ENCODE measurements at places on chromosomes 3 and 15.
A peak's percentile ranks its signal among the peaks of the same experiment; 100 is the strongest.

DNA sequence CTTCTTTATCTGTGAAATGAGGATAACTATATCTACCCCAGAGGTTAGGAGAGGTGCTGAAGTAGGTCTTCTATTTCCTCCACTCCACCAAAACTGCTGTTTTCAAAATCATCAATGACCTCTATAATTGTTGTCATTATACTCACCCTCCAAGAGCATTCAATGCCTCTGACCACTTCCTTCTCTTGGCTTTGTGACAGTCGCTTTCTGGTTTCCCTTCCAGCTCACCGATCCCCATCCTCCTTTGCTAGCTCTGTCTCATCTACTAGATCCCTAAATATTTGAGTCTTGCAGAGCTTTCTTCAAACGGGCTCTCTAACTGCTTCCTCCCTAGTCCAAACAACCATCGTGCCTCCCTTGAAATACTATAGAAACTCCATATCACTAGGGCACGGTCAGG is 153.5 kb downstream of the RPLP1 start:
- DNase-seq = no peak

- peak; percentile 58 for DNase-seq
Observed at GRCh38 chr3:43286841-43287499, 630 bp downstream of the SNRK start.

- no peak for DNase-seq
Observed at GRCh38 chr3:172106989-172107388, 67.6 kb downstream of the FNDC3B start.

DNA sequence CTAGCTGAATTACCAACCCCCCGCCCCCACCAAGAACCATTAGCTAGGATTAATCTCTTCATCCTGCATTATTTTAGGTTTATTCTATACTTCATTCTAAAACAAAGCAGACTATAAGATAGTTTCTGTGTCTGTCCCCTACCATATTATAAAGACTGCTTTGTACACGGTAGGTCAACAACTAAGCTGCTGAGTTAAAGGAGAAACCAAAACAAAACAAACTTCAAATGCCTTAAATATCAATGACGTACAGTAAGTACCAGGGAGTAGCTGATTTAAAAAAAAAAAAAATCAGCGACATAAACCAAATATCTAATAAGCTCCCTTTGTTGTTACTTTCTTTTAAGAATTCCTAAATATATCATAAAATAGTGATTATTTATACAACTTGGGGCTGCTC is 7.8 kb upstream of the VGLL4 start:
- no peak for DNase-seq

GRCh38 chr3:58333206-58334012 is 717 bp downstream of the PXK start:
- no peak for DNase-seq

GRCh38 chr3:191119415-191120295 is 79.4 kb upstream of the OSTN start:
- DNase-seq = no peak

- peak; percentile 25 for DNase-seq
Observed at GRCh38 chr3:32437896-32438295, 46.2 kb downstream of the CMTM7 start.

DNA sequence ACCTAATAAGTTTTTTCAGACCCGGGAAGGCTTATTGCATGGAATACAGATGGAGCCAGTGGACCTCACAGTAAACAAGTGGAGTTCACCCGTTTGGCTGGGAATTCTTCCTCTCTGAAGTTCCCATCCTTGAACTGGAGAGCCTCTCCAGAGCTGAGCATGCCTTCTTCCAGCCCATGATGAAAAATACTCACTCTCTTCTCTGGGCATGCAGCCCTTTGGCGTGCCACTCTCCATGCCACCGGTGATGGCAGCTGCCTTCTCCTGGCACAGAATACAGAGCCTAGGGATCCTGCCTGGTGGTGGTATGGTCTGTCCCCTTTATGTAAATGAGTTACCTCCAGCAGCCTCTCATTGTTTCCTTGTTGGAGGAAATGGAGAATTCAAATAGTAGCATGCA is 150.8 kb downstream of the LEKR1 start:
- no peak for DNase-seq

GRCh38 chr3:197336348-197336747 is 37.9 kb upstream of the DLG1 start:
- no peak for DNase-seq

GRCh38 chr3:134144694-134145093 is 106.0 kb downstream of the RYK start:
- DNase-seq = no peak

GRCh38 chr3:182234881-182235280 is 523.2 kb downstream of the SOX2 start:
- no peak for DNase-seq

- DNase-seq = peak; percentile 78
Observed at GRCh38 chr3:137264071-137264820, 306.5 kb downstream of the IL20RB start.

- no peak for DNase-seq
Observed at GRCh38 chr15:45089712-45090373, 24.1 kb downstream of the DUOX2 start.

GRCh38 chr3:50122661-50123391 is 32.3 kb upstream of the SEMA3F start:
- DNase-seq = no peak

DNA sequence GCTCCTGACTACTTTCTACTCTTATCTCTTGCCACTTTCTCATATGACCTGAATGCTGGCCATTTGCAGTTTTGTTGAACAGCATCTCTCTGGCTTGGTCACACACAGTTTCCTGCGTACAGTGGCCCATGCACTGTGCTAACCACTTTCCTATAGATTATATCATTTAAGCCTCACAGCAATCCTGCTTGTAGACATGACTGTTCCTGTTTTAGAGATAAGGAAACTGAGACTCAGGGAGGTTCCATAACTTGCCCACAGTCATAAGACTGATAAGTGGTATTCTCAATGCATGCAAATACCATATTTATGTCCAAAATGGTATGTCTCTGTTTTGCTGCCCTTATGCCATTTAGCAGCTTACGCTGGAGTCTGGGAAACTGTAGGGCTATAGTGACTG is 229.5 kb downstream of the NR1D2 start:
- DNase-seq = no peak

- no peak for DNase-seq
Observed at GRCh38 chr3:73391984-73392383, 232.8 kb downstream of the PDZRN3 start.

GRCh38 chr15:87962428-87962827 is 294.1 kb downstream of the NTRK3 start:
- DNase-seq = no peak

- DNase-seq = no peak
Observed at GRCh38 chr3:55296791-55297190, 190.3 kb downstream of the WNT5A start.

DNA sequence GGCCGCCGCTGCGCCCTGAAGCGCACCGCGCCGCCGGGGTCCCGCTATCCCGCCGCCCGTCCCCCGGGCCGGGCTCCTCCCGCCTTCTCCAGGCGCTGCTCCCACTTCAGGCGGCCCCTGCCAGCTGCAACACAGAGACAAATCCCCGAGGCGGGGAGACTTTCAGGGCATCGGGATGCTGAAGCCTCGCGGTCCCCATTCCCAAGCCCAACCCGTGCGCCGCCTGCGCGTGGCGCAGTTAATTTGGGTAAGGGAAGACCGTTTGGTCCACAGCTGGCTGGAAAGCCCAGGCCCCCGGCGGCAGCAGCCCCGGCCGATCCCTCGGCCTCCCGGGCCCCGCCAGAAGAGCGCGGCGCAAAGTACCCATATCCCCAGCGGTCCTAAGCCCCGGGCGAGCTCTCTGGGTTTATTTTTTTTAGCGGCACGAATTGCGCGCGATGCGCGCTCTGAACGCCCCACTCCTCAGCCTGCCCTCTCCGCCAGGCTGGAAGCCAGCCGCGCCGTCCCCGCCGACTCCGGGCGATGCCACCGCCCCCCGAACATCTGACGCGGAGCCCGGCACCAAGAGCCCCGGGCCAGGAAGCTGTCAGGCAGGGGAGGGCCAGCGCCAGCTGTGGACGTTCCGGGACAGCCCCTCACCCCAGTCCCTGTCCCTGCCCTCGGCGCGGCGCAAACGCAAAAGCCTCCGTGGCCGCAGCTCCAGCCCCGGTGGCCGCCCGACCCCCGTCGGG is 517 bp downstream of the FBN1 start:
- DNase-seq = peak; percentile 78

- no peak for DNase-seq
Observed at GRCh38 chr15:88089731-88090130, 166.8 kb downstream of the NTRK3 start.

GRCh38 chr15:25545017-25545416 is 106.2 kb upstream of the UBE3A start:
- DNase-seq = no peak

DNA sequence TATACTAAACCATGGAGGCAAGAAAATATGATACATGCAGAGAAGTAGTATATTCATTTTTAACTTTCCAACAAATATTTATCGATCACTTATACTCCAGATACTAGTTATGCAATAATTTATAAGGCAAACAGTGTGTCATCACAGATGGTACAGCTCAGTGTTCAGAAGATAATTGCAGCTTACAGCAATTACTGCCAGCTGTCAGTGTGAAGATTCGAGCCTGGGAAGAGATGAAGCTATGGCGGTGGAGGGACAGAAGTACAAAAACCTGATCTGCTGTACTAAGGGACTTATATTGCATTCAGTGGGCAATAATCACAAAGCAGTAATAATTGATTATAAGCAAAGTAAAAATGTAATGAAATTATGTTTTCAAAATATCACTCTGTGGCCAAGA is 170.6 kb upstream of the EPHA3 start:
- DNase-seq = no peak

- peak; percentile 37 for DNase-seq
Observed at GRCh38 chr15:81288040-81288439, 35.9 kb downstream of the STARD5 start.

DNA sequence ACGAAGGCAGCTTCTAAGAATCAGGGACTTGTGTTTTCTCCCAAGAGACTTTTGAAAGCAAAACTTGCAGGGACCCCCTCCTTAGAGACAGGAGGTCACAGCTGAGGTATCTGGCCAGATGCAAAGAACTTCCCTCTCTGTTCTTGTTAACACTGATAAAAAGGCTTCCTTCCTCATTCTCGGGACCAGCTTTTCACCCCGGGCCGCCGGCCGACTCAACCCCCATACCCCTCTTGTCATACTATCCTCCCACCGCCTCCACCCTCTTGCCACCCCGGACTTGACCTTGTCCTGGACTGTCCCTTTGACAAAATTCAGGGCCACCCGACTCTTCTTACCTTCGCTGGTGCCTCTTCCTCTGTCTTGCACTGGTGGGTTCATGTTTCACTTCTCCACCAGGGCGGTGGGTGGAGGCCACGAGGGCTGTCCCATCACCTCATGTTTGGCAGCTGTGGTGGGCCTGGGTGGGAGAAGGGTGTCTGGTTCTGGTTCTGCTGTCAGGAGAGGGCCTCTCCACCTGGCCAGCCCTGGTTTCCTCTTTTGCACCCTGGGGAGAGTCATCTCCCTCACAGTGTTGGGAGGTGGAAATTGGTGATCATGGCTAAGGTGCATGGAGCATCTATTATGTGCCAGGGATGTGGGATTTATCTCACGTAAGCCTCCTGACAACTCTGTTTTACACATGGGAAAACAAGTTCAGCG is 32.5 kb downstream of the BHLHE40 start:
- DNase-seq = no peak

- peak; percentile 82 for DNase-seq
Observed at GRCh38 chr3:179450901-179451264, 387 bp downstream of the GNB4 start.

GRCh38 chr3:74691946-74692345 is 77.5 kb upstream of the CNTN3 start:
- no peak for DNase-seq

GRCh38 chr15:63379492-63380150 is 2.0 kb downstream of the CA12 start:
- DNase-seq = no peak

DNA sequence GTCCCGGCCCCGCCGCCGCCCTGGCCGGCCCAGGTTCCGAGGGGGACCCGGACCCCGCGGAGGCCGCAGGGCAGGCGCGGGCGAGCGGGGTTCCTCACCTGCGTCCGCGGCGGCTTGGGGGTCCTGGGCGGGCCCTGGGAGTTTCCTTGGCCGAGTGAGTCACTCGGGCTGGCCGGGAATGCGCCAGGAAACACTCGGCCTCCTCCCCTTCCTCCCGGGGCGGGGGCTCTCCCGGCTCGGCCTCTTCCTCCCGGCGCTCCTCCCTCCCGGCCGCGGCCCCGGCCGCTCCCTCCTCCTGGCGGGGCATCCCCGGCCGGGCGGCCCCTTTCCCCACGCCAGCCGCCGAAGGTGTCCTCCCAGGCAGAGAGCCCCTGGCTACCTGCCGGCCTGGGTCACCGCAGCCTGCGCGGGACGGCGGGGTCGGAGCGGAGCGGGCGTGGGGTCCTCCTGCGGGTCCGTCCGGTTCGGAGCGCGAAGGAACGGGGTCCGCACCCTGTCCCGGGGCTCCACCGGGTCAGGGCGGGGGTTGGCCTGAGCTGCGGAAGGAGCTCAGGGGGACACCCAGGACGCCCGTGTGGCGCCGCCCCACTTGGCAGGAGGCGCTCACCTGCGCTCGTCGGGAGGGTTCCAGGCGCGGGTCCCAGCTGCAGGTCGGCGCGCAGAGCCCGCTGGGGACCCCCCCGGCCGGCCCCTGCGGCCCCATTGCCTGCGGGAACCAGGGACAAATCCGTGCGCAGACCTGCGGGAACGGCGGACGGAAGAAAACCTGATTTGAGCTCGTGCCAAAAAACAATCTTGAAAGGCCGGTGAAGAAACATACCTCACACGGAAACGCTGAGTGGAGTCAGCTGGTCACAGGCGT is at the start of gene CYFIP1:
Gene CYFIP1 (minus strand): TSS at position 180 of the 862 bp plus-strand sequence. CDS start 33,083 bp downstream, outside the sequence.
- peak; percentile 90 for DNase-seq

- DNase-seq = no peak
Observed at GRCh38 chr3:120460862-120461261, 10.1 kb upstream of the FSTL1 start.

DNA sequence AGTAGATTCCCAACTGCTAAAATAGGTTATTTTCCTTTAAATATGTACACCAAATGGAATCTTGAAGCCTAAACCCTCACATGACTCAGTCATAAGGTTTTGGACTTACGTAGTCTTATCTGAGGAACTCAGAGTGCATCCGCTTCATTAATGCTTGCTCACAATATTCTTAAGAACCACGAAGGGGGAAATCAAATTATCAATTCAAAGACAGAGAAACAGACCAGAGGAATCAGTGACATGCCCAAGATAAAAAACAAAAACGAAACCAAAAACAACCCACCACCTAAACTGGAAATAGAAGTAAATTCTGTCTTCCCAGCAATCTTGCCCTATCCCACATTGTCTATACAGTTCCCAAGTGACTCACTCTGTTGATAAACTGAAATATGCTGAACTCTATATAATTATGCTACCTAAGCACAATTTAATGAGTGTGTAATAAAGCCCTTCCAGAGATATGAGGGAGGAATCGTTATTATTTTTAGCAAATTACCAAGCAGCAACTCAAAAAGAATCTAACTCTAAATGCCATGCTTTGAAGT is 135.4 kb upstream of the CBLB start:
- no peak for DNase-seq

GRCh38 chr3:134406331-134407238 is 32.3 kb upstream of the AMOTL2 start:
- DNase-seq = peak; percentile 83

Measured in right forelimb (tissue), 1 donor.